ENCODE measurements at places on chromosomes 11 and 22. TPM values are rescaled to one million over a fixed set of nuclear protein-coding genes. Genes with fewer than 3 reads are reported as not detected.

- peak overlapping the region; percentile 95 for H3K27ac ChIP-seq
- H3K4me3 ChIP-seq = peak overlapping the region; percentile 69
- peak; percentile 43 for DNase-seq
- H3K27me3 ChIP-seq = peaks cover 3% of the 10 kb centered on the region
- H3K4me1 ChIP-seq = peaks cover 62% of the 10 kb centered on the region
- H3K36me3 ChIP-seq = peaks cover 39% of the 10 kb centered on the region
Observed at GRCh38 chr11:35029979-35030682, 108.8 kb upstream of the CD44 start.

- peaks cover 7% of the 10 kb centered on the region for H3K27me3 ChIP-seq
- H3K36me3 ChIP-seq = no peaks in the 10 kb centered on the region
- no peak overlapping the region for H3K4me3 ChIP-seq
- H3K4me1 ChIP-seq = no peaks in the 10 kb centered on the region
- no peak for DNase-seq
Observed at GRCh38 chr11:76612226-76612625, 58.3 kb downstream of the LRRC32 start.

- no peak for DNase-seq
- H3K4me3 ChIP-seq = no peak overlapping the region
- H3K36me3 ChIP-seq = peaks cover 22% of the 10 kb centered on the region
- peaks cover 32% of the 10 kb centered on the region for H3K4me1 ChIP-seq
Observed at GRCh38 chr11:1866776-1867175, 13.9 kb downstream of the LSP1 start.

DNA sequence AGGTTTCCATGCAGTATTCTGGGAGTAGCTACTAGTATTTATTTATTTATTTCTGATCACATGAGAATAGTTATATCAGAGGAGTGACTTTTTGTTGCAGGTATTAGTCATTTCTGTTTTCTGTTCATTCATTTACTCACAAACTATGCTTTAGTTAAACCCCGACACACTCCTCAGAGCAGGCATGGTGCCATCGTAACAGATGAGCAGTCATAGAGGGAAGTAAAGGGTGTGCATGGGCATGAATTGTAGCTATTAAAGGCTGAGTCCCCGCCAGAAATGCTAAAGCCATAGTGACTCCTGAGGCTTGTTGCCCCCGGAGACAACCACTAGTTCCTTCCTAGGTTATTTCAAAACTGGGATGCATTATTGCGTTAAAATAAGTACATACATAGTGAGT lies 10.6 kb downstream of the JHY start:
- no peak overlapping the region for H3K27ac ChIP-seq
- H3K4me3 ChIP-seq = no peak overlapping the region
- H3K27me3 ChIP-seq = no peaks in the 10 kb centered on the region
- H3K4me1 ChIP-seq = no peaks in the 10 kb centered on the region
- H3K36me3 ChIP-seq = no peaks in the 10 kb centered on the region

GRCh38 chr22:28029201-28029948 lies 110.3 kb upstream of the PITPNB start:
- H3K27ac ChIP-seq = no peak overlapping the region
- no peak overlapping the region for H3K4me3 ChIP-seq
- no peaks in the 10 kb centered on the region for H3K4me1 ChIP-seq
- H3K27me3 ChIP-seq = peaks cover 2% of the 10 kb centered on the region
- no peaks in the 10 kb centered on the region for H3K36me3 ChIP-seq
- DNase-seq = peak; percentile 8

Gene PVALB
- total RNA-seq = not detected

Data from activated CD4-positive, alpha-beta memory T cell treated with anti-CD3 and anti-CD28 coated beads, Interleukin-2, amount 10 ng/mL, durations not matched to agents 7 days and 5 days (primary cell).